IMR-90 (cell line): ENCODE measurements at places on chromosomes 12 and 14. TPM values are rescaled to one million over a fixed set of nuclear protein-coding genes. Genes with fewer than 3 reads are reported as not detected.
A peak's percentile ranks its signal among the peaks of the same experiment; 100 is the strongest.

GRCh38 chr12:115223991-115224390, 540.0 kb upstream of the TBX3 start:
- DNase-seq = no peak
- H3K4me1 ChIP-seq = 0 out of 2 replicates have a peak, but pooled peaks cover 5% of the 10 kb centered on the region
- H3K4me3 ChIP-seq = no peak overlapping the region
- no peak overlapping the region for H3K27ac ChIP-seq

GRCh38 chr12:102675672-102676071, 195.3 kb upstream of the IGF1 start:
- no peak overlapping the region for H3K27ac ChIP-seq
- H3K36me3 ChIP-seq = no peaks in the 10 kb centered on the region
- peak; percentile 13 for DNase-seq
- H3K27me3 ChIP-seq = peaks cover 10% of the 10 kb centered on the region

GRCh38 chr12:80199931-80200330, 100.6 kb downstream of the OTOGL start:
- no peak overlapping the region for H3K4me3 ChIP-seq
- no peaks in the 10 kb centered on the region for H3K27me3 ChIP-seq
- H3K36me3 ChIP-seq = no peaks in the 10 kb centered on the region
- no peak overlapping the region for H3K27ac ChIP-seq

GRCh38 chr14:73462048-73462715, 3.8 kb upstream of the NUMB start:
- peak overlapping the region; percentile 50 for H3K27ac ChIP-seq
- H3K4me3 ChIP-seq = peak overlapping the region; percentile 16; the same call in 1 of the 2 replicates
- peaks cover 23% of the 10 kb centered on the region for H3K4me1 ChIP-seq
- H3K27me3 ChIP-seq = no peaks in the 10 kb centered on the region
- DNase-seq = peak; percentile 43

GRCh38 chr12:27221625-27222387, 22.3 kb upstream of the STK38L start:
- no peak overlapping the region for H3K4me3 ChIP-seq
- no peaks in the 10 kb centered on the region for H3K36me3 ChIP-seq
- no peak overlapping the region for H3K27ac ChIP-seq
- DNase-seq = no peak
- peaks cover 8% of the 10 kb centered on the region for H3K4me1 ChIP-seq

DNA sequence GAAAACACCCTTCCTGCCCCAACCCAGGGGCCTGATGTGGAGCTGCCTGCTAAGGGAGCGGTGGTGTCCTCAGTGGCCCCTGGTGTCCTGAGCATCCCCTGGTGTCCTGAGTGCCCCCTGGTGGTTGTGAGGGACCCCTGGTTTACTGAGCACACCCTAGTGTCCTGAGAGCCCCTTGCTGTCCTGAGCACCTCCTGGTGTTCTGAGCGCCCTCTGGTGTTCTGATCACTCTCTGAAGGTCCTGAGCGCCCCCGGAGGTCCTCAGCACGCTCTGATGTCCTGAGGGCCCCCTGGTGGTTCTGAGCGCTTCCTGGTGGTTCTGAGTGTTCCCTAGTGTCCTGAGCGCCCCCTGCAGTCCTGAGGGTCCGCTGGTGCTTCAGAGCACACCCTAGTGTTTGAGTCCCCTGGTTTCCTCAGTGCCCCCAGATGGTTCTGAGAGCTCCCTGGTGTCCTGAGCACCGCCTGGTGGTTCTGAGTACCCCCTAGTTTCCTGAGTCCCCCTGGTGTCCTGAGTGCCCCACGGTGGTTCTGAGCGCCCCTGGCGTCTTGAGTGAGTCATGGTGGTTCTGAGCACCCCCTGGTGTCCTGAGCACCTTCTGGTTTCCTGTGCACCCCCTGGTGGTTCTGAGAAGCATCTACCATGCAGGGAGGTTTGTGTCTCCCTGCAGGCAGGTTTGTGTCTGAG, 1004.2 kb downstream of the TMEM121 start:
- no peaks in the 10 kb centered on the region for H3K27me3 ChIP-seq
- H3K4me1 ChIP-seq = no peaks in the 10 kb centered on the region
- H3K4me3 ChIP-seq = no peak overlapping the region
- H3K27ac ChIP-seq = no peak overlapping the region
- DNase-seq = no peak

GRCh38 chr14:89730687-89731086, 223.8 kb downstream of the EFCAB11 start:
- no peak overlapping the region for H3K4me3 ChIP-seq
- no peak for DNase-seq
- H3K27ac ChIP-seq = no peak overlapping the region
- H3K27me3 ChIP-seq = no peaks in the 10 kb centered on the region
- no peaks in the 10 kb centered on the region for H3K4me1 ChIP-seq
- H3K36me3 ChIP-seq = no peaks in the 10 kb centered on the region

- no peaks in the 10 kb centered on the region for H3K4me1 ChIP-seq
- H3K27ac ChIP-seq = no peak overlapping the region
- DNase-seq = no peak
These were observed 116.9 kb downstream of the FGD4 start for GRCh38 chr12:32516230-32516629.

- no peaks in the 10 kb centered on the region for H3K36me3 ChIP-seq
- H3K4me3 ChIP-seq = no peak overlapping the region
- no peak overlapping the region for H3K27ac ChIP-seq
- peaks cover 7% of the 10 kb centered on the region for H3K4me1 ChIP-seq
- H3K27me3 ChIP-seq = no peaks in the 10 kb centered on the region
These were observed 277.4 kb downstream of the FOXN3 start for GRCh38 chr14:89139404-89140247.

DNA sequence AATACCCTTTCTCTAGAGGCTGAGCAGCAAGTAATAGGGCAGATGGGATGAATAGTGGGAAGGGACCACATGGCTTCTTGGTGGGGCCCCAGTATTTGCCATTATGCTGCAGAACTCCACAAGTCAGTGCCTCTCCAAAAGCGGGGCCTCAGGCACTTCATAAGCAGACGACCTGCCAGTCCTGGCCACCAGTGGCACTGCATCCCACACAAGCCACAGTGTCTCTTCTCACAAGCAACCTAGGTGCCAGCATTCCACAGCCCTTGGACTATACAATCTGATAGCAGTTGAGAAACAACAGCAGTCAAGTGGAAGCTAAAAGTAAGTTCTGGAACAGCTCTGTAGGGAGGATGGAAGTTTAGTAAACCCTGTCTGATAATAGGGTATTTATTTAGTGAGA, 4.2 kb upstream of the SLC8A3 start:
- no peaks in the 10 kb centered on the region; the same call in 1 of the 2 replicates for H3K4me1 ChIP-seq
- DNase-seq = no peak
- no peak overlapping the region for H3K4me3 ChIP-seq
- H3K27me3 ChIP-seq = peaks cover 16% of the 10 kb centered on the region

- H3K4me3 ChIP-seq = peak overlapping the region; percentile 80
- H3K36me3 ChIP-seq = no peaks in the 10 kb centered on the region; the same call in 1 of the 2 replicates
- peak; percentile 14 for DNase-seq
- H3K27ac ChIP-seq = no peak overlapping the region; the same call in 1 of the 2 replicates
These were observed 949 bp downstream of the PLBD2 start for GRCh38 chr12:113359133-113359938.

- no peaks in the 10 kb centered on the region for H3K4me1 ChIP-seq
- H3K27me3 ChIP-seq = no peaks in the 10 kb centered on the region
- H3K36me3 ChIP-seq = no peaks in the 10 kb centered on the region
- DNase-seq = no peak
These were observed 13.0 kb upstream of the APOBEC1 start for GRCh38 chr12:7678744-7679143.

DNA sequence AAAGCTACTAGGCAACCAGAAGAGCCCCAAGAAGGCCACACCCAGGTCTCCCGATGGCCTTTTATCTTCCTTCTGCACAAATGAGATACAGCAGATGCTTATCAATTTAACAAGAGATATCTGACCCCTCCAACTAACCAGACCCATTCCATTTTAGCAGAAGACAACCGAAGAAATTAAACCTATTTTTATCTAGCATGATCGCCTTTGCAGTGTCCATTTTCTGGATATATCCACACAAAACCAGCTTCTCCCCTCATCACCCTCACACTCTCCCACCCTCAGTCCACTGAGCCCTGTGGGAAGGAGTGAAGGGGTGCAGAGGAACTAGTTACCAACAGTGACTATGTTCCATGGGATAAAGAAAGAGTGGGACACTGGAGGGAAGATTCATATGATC, 20.9 kb upstream of the DHRS4 start:
- H3K27ac ChIP-seq = no peak overlapping the region
- no peak for DNase-seq
- H3K4me1 ChIP-seq = no peaks in the 10 kb centered on the region

DNA sequence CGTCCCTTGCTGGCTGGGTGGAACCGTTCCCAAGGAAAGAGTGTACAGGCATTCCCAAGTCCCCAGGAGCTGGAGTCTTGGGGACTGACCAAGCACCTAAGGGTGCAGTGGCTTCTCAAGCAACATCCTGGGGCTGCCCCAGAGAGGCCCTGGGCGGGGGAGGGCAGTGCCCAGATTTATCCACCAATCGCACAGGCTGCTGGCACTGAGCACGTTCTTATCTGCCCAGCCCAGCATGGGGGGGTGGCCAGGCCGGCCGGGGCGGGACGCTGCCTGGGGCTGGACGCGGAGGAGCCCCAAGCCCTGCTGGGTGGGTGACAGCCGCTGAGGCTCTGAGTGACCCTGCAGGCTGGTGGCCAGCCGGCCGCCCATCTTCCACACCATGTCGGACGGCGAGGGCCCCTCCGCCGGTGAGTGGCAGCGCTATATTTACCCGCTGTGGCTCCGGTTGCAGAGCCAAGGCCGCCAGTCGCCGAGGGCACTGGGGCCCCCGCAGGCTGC, 53.4 kb downstream of the CYP46A1 start:
- no peaks in the 10 kb centered on the region for H3K27me3 ChIP-seq
- DNase-seq = no peak
- H3K4me3 ChIP-seq = peak overlapping the region; percentile 43

GRCh38 chr12:108722992-108723766, 8.1 kb downstream of the CORO1C start:
- H3K27ac ChIP-seq = peak overlapping the region; percentile 98
- DNase-seq = peak; percentile 95
- peak overlapping the region; percentile 2; the same call in 1 of the 2 replicates for H3K4me3 ChIP-seq
- H3K36me3 ChIP-seq = peaks cover 2% of the 10 kb centered on the region; the same call in 1 of the 2 replicates
- H3K27me3 ChIP-seq = no peaks in the 10 kb centered on the region
- peaks cover 36% of the 10 kb centered on the region for H3K4me1 ChIP-seq

DNA sequence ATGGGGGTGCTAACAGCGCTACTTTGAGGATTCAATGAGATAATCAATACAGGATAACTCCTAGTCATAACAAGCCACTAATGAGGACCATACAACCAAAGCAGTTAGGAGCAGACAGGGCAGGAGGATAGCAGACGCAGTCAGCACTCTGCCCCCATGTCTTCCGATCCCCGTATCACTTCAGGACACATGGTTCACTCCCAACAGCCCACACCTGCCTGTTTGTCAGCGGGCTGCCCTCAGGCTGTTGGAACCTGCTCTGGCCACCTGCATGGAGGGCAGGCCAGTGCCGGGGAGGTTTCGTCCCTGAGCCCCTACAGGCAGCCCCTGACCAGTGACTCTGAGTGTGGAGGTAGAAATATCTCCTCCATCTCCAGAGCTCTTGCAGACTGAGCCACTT, 37.1 kb upstream of the LTBP2 start:
- H3K27ac ChIP-seq = no peak overlapping the region
- H3K36me3 ChIP-seq = no peaks in the 10 kb centered on the region
- peaks cover 37% of the 10 kb centered on the region for H3K4me1 ChIP-seq
- DNase-seq = no peak

- H3K4me1 ChIP-seq = peaks cover 10% of the 10 kb centered on the region
- H3K36me3 ChIP-seq = peaks cover 9% of the 10 kb centered on the region
- H3K4me3 ChIP-seq = no peak overlapping the region
These were observed 19.6 kb downstream of the POMT2 start for GRCh38 chr14:77301103-77301502.

SMOC1 gene
- total RNA-seq = 0.90 and 1.1 TPM in 2 replicates

RASSF9 gene
- 0.18 and 0.28 TPM in 2 replicates for total RNA-seq

ISM2 gene
- total RNA-seq = under 0.01 TPM in 2 replicates

MGAT4C gene
- total RNA-seq = not detected in 2 replicates

TAS2R9 gene
- under 0.01 TPM in 1 of 2 replicates, not detected in the other for total RNA-seq

KLRC3 gene
- not detected in 2 replicates for total RNA-seq

PRH2 gene
- total RNA-seq = 0.28 TPM in 1 of 2 replicates, not detected in the other
